Bone marrow (tissue), 2 donors: ENCODE measurements at places on chromosomes 2 and 18.

DNA sequence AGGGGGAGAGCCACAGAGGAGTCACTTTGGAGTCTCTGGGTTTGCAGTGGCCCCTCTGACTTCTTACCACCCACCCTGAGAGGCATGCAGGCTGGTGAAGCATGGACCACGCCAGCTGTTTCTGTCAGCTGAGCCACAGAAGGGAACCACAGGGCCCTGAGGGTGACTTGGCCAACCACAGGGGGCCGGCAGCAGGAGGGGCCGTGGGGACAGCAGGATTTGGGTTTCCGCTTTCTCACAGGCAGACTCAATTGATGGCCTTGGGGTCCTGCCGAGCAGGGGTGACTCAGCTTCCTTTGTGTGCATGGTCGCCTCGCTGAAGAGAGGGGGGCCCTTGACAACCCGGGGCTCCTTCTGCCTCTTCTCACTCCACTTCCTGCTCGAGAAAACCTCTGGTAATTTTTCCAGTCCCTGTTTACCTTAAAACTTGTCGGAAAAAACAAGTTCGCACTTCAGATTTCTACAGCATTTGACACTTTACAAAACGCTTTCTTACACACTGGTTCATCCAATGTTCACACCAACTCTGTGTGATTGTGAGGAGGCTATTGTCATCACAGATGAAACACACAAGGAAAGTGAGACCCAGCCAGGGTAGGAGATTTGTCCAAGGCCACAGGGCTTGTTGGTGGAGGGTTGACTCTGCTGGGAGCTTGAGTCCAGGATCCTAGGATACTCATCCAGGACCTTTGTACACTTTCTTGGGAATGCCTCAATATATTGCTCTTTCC is 311.2 kb downstream of the LPIN1 start:
- DNase-seq, result peak; percentile 46

- DNase-seq, result no peak
Measured at GRCh38 chr2:30181176-30181575, 34.4 kb downstream of the YPEL5 start.

- DNase-seq, result no peak
Measured at GRCh38 chr2:179751163-179751809, 110.1 kb downstream of the ZNF385B start.

DNA sequence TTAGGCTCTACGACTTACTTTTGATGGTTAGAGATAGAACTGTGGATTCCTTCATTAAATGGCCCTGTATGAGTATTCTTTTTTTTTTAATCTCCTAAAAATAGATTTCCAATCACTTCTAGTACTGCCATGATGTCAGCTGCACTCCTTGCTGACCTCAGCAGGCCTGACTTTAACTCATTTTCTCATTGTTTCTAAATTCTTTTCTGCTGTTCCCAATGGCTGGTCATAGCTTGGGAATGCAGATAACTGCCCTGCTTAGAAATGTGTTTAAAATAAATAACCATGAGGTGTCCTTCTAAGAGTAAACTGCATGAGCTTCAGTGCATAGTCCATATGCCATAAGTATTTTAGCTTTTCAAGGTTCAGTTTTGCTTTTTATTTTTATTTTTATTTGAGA is 15.7 kb downstream of the CCDC85A start:
- DNase-seq, result no peak

DNA sequence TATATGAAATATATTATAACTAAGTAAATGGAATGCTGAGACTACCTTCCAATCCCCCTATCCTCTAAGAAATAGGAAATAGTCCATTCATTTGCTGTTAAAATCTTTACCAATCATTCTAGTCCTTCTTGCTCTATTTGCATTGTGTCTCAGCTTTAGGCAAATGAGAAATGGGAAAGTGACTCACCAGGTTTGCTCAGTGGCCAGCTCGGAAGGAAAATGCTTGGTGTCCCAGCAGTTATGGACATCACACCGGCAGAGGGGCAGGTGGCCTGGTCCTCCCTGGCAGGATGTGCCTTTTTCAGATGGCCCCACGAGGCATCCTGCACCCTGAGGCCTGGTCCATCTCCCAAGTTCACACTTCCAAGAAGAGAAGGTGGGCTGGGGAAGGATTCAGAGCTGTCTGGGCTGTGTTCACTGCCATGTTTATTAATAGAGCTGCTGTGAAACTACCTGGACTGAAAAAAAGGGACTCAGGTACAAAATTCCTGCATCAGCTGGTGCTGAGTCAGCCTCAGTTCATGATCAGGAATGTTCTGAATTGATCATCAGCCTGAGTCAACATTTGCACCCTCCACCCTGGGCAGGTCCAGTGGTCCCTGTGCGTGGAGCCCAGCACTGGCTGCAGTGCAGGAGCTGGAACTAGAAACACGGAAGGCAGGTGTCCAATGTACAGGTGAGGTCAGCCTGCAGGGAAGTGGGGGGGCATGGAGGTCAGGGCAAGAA is 60.1 kb upstream of the ARL4C start:
- DNase-seq, result no peak

DNA sequence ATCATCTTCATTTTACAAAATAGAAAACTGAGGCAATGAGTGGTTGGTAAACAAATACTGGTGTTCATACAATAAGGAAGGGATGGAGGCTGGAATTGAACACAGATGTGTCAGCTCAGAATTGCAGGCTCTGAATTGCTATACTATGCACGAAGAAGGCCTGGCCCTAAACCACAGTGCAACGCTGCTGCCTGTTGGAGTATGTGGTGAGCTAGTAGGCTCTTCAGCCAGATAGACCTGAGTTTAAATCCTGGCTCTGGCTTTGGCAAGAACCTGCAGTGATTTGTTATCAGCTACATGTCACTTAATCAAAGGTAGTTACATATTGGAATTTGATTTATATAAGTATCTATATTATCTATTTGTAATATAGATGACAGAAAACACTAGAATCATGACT is 1602.4 kb upstream of the CELF4 start:
- DNase-seq, result no peak

DNA sequence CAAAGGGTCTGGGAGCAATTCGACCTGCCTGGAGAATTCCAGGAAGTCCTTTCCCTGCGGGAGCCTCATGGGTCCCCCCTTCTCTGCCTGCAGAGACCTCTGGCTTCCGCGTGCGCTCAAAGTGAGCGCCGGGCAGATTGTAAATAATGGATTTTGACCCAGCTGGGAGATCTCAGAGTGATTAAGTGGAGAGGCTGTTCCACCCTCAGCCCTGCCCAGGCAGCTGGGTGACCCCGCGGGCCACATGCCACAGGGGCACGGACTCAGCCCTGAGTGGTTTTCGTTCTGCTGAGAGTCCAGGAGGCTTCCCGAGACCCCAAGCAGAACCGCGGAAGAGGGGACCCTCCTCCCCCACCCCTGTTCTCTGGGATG is 1.2 kb downstream of the KCNG2 start:
- no peak for DNase-seq

- no peak for DNase-seq
Measured at GRCh38 chr2:134590679-134591078, 128.1 kb downstream of the TMEM163 start.

DNA sequence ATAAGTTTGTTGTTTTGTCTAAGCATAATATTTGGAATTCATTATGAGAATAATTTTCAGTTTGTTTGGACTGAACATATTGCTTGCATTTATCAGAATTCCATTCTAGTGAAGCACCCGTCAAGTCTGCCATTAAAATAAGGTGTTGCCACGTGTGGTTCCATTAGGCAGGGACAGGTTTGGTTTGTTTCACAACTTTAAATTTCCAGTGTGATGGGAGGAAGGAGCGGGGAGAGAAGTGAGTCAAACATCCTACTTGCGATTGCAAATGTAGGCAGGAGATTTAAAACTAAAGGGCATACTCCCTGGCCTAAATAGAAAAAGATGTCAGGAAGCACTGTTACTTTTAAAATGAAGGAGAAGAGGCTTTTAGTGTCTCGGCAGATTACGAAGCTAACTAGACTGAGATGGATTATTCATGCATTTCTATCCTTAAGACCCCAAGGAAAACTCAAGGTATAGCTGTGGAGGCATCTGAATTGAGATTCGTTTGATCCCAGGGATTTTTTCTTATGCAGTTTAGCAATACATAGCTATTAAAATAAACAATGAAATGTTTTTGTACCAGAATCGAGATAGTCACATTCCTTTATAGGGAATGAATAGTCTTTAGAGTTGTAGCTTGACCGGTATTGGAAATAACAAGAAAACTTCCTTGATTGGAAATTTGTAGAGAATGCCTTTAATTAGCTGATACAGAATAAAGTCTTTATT is 19.8 kb downstream of the GRHL1 start:
- DNase-seq, result no peak

GRCh38 chr2:207363761-207364290 is 165.9 kb upstream of the CREB1 start:
- no peak for DNase-seq

DNA sequence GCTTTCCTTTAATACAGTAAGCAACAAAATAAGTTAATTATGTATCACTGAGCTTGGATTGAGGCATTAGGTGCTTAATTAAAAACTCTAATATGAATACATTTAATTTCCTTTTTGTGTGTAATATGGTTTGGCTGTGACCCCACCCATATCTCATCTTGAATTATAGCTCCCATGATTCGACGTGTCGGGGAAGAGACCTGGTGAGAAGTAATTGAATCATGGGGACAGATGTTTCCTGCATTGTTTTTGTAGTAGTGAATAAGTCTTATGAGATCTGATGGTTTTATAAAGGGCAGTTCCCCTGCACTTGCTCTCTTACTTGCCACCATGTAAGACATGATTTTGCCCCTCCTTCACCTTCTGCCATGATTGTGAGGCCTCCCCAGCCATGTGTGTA is 325.4 kb upstream of the CDH7 start:
- no peak for DNase-seq

DNA sequence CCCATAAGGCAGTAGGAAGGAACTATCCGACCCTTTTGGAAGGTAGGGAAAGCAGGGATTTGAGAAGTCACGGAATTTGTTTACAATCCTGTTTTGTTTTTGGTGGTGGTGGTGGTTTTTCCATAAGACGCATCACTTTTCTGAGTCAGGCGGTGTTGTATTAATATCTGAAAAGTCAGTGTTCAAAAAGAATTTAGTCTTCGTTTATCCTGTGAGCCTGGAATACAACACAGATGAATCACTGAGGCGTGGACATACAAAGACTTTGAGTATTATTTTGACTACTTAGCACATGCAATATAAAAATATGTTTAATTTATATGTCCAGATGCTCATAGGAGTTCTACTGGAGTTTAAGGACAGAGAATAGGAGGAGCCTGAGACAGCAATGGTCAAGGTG is 785 bp downstream of the ZNF892 start:
- DNase-seq, result no peak

DNA sequence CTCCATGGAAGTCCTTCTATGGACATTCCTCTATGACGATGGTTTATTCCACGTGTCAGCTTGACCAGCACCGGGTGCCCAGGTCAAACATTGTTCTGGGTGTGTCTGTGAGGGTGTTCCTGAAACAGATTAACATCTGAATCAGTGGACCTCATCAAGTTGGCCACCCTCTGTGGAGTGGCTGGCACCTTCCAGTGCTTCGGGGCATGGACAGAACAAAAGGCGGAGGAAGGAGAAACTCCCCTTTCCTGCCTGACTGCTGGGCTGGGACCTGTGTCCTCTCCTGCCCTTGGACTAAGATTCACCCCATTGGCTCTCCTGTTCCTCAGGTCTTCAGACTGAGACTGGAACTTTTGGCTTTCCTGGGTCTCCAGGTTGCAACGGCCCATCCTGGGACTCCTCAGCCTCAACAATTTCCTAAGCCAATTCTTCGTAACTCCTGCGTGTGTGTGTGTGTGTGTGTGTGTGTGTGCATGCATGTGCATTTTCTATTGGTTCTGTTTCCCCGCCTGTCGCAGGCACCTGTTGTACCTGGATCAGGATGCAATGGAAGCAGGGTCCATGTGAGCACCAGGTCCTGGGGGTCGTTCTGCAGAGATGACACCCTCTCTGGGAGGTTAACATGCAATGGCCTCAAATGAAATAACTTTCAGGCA is 357.2 kb upstream of the SALL3 start:
- no peak for DNase-seq

- no peak for DNase-seq
Measured at GRCh38 chr18:43571078-43571689, 293.9 kb upstream of the SYT4 start.

GRCh38 chr18:64180171-64180570 is 31.3 kb upstream of the LINC00305 start:
- no peak for DNase-seq

DNA sequence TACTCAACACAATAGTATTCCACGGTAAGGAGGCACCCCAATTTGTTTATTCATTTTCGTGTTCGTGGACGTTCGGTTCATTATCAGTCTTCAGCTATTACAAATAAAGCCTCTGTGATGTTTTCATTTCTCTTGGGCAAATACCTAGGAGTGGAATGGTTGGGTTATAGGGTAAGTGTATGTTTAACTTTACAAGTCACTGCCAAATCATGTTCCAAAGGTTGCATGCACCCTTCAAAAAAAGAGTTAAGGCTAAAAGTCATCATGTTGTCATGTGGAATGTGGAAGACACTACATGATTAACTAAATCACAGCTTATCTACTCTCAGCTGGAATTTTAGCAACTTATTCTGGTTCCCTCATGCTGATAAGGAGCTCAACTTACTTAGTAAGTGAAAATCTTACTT is 15.8 kb downstream of the INO80C start:
- DNase-seq, result no peak

GRCh38 chr2:155442755-155443372 is 744.4 kb downstream of the KCNJ3 start:
- no peak for DNase-seq

DNA sequence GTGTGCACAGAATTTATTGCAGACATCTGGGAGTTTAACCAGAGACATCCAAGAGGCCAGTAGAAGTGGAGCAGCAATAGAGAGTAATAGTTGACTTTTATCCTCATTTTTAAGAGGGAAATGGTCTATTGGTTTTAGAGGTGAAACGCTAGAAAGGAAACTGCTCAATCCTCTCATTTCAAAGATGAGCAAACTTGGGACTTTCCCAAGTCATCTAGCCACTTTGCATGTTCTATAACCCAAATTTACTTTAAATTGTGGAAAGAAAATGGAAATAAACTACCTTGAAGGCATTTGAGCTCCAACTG is 601.7 kb downstream of the ARHGAP15 start:
- DNase-seq, result no peak

GRCh38 chr2:237625216-237625705 is 2.1 kb upstream of the LRRFIP1 start:
- no peak for DNase-seq

- no peak for DNase-seq
Measured at GRCh38 chr2:69525261-69525660, 88.0 kb upstream of the NFU1 start.

DNA sequence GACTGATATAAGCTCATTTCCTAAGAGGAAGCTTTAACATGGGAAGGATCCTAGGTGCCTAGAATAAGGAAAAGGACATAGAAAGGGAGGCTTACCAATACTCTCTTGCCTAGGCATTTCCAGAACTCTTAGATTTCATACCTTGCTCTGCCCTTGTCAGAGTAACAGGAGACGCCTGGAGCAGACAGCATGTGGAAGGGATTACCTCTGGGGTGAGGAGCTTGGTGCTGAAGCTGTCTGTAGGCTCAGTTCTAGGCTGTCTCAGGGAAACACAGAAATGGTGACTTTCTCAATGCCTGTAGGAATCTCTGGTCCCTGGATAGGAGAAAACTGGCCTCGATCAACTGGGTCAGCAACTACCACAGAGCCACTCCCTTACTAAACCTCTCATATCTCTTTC is 150.0 kb downstream of the SLC4A3 start:
- no peak for DNase-seq
